ENCODE measurements at places on chromosomes 1 and 21.

DNA sequence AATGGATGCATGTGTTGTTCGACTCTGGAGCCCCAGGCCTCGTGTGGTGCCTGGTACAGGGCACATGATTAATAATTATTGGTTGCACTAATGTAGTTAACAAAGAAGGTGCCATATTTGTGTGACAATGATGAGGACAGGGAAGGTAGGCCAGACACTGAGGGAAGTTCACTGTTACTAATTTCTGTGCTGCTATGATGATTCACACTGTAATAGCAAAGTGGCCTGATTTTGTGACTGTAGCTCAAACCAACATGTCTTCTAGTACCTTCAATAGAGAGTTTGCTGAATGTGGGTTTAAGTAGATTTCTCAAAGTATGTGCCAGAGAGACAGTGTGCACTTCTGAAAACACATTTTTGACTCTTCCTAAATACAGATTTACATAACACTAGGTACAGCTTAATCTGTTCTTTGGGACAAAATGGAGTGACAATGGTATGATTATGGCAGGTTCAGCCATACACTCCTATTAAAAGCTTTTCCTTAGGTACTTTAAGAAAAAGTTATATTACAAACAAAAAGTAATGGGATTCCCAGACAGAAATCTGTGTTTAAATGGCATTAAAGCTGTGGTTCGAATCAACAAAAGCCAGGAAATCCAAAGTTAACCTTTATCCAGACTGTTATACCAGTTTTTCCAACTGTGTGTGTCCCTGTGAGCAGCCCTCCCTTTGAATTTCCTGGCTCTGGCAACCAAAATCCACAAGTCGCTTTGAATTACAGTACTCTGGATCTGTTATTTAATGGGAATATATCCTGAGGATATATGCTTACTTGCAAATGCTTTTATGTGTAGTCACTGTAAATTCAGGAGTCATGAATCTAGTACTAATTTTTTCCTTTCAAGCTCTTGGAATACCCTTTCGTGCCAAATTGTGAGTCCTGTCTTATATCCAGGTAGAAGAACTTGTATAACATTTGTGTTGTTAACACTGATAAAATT, 277.1 kb upstream of the SGIP1 start:
- peak; percentile 34 for DNase-seq

DNA sequence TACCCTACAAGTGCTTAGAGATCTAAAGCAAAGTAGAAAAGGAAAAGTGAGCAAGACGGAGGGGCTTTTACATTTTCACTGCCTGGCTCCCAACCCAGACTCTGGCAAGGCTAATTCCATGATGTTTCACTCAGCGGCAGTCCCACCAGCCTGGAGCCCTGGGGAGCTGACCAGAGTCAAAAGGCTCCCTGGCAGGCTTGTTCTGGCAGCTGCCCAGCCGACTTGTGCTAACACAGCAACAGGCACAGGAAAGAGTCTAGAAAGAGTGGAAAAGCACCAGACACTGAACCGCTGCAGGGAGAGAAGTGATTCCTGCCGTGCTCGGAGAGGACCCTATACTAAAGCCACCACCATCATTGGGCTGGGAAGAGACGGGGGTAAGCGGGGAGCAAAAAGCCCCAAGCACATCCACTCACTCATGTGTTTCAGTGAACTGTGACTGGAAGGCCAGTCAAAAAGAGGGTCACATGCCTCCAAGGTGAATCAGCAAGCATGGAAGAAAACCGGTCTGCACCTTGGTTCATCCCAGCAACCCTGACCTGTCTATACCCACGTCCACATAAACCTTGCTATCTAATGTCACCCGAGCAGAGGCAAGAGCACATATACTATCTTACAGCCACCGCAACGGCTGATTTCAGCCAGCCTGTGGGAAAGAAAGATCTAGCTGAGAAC, 8.0 kb downstream of the SMIM12 start:
- no peak for DNase-seq

DNA sequence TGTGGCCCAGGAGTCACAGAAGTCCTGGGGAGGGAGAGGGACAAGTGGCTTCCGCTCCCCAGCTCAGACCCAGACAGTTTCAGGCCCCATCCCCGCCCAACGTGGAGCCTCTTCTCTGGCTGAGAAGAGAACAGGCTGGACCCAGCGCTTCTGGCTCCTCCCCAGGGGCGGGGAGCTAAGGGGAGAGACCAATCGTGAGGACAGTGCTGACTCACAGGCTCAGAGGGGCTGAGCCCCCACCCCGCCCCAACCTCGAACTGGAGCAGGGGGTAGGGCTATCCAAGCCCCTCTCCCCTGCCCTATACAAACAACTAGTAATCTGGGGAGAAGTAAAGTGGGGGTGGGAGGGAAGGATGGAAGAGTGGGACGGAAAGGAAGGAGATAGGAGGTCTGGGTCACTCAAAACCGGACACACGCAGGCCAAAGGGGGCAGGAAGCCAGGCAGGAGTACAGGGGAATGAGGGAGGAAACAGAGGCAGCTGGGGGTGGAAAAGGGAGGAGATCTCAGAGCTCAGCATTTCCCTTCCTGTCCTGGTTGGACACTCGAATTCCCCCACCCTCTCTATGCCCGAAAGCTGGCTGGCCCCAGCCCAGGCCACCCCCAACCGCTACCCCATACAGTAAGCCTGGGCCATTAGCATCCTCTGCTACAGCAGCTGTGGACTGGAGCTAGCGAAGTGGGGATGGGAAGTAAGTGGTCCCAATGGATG, at the start of gene SHC1:
SHC1 (minus strand) TSS at position 117 of the 710 bp plus-strand sequence. CDS start 221 bp downstream, outside the sequence.
- peak; percentile 88 for DNase-seq

GRCh38 chr1:201147396-201148015, 6.8 kb downstream of the TMEM9 start:
- no peak for DNase-seq

- DNase-seq: no peak
Measured at GRCh38 chr1:161491472-161491871, 13.8 kb upstream of the FCGR2A start.

DNA sequence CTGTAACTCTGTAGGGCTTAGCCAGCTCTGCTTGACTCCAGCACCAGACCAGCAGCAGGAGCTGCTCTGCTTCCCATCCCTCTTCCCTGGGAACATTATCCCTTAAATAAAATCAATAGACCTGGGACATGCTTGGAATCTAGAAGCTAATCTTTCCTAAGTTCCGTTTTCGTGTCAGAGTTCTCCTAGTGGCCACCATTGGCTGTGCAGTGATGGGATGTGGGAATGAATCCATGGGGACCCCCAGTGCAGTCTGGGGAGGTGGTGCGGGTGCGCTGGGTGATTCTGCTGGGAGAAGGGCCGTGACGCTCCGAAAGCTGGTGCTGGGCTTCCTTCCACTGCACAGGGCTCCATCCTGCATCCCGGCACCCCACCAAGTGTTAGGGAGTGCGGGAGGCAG, 202.7 kb downstream of the CAMTA1 start:
- no peak for DNase-seq

DNA sequence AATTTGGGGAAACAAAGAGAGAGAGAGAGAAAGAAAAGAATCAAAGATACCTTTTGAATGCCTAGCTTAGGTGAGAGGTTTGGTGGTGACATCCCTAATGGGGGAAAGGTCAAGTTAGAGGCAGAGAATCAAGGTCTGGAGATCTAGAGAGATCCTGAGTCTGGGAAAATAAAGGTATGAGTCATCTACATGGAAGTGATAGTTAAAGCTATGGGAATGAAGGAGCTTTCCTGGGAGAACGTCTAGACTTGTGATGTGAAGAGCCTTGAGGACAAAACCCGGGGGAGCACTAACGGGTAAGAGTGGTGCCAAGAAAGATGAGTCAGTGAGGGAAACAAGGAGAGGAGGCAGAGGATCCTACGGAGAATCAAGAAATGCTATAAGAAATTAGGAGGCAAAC, 110.8 kb upstream of the RUNX1 start:
- DNase-seq: no peak

GRCh38 chr1:114427612-114428011, 83.4 kb downstream of the TRIM33 start:
- DNase-seq: no peak

GRCh38 chr1:118185084-118185832, at the start of gene SPAG17:
Gene SPAG17, minus strand, starts transcription at chr1:118185228. Its CDS starts 71 bp downstream, at chr1:118185157.
- DNase-seq: no peak

DNA sequence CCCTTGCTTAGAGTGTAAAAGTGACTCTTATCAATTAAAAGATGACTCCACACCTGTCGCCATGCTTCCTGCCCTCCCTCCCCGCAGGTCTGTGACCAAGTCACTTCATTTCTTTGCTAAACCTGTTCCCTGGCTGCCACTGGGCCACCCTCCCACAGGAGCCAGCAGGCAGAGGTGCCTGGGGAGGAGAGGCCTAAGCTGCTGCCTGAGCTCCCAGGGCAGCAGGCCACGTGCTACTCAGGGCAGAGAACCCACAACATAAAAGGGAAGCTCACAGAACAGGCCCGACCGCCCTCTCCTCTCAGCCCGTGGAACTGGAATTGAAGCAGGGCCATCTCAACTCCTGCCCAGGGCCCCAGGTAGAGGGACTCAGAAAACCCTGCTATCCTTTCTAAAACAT, 4.9 kb downstream of the C1orf198 start:
- no peak for DNase-seq

DNA sequence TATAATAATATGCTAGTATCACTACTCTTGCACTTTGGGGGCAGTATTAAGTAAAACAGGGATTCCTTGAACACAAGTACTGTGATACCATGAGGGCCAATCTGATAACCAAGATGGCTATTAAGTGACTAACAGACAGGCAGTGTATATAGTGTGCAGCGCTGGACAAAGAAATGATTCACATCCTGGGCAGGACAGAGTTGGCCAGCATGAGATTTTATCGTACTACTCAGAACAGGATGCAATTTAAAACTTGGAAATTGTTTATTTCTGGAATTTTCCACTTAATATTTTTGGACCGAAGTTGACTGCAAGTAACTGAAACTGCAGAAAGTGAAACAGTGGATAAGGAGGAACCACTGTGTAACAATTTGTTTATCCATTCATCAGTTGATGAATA, 74.6 kb downstream of the DNTTIP2 start:
- peak; percentile 76 for DNase-seq

DNA sequence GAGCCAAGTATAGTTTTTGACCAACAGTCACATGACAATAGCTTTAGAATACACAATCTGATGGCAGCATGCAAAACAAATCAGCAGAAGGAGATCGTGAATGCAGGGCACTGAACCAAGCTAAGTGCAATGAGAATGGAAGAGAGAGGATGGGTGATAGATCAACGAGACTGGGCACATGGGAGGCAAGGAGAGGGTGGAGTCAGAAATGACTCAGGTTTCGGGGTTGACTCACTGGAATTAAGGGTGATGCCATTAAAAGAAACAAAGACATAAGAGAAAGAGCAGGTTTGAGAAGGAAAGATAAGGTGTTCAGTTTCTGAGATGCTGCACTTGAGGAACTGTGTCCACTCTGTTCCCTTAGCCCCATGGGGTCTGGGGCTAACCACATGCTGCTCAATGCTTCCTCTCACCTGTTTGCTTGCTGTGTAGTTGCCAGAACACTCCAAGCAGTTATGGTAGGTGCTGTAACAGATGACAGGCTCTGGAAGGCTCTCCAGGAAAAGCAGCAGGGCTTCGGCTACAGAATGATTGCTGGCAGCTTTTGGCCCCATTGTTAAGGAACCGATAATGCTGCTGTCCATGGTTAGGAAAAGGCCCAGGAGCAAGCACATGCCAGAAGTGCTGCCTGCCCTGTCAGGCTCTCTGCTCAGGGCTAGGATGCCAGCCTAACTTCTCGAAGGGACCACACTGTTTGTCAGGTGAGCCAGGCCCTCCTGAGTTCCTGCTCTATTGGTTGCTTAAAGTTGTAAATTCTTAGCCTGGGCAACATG, 6.1 kb upstream of the MTF1 start:
- DNase-seq: no peak

GRCh38 chr1:66069976-66070876, 277.5 kb downstream of the PDE4B start:
- no peak for DNase-seq

GRCh38 chr1:16294219-16295212, 57.5 kb upstream of the CPLANE2 start:
- DNase-seq: no peak

DNA sequence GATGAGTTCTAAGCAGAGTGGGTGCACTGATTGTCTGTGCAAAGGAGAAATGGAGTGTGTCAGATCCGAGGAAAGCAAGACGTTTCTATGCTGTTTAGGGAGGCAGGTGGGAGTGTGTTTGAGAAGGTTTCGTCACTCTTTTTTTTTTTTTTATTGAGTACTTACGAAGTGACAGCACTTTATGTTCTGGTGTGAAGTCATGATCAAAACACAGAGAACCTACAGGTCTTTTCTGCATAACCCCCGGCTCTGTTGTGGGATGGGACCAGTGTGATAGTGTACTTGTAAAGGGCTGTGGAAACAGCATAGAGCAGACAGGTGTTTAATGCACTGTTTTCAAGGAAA, 26.7 kb downstream of the MIA3 start:
- DNase-seq: no peak

DNA sequence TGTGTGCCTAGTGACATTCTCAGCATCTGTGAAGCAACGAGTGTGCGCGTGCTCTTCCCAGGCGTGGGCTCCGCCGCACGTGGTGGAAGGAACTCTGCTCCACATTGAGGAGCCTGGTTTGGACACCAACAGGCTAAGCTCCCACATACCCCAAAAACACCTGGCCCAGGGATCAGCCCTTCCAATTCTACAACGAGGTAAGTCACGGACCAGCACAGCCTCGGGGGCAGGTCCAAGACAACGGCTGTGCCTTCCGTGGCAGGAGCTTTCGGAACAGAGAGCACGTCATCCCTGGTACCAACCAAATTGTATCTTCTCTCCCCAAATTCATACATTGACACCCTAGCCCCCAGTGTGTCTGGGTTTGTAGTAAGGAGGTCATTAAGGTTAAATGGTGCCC, 27.2 kb upstream of the PDE9A start:
- DNase-seq: no peak

DNA sequence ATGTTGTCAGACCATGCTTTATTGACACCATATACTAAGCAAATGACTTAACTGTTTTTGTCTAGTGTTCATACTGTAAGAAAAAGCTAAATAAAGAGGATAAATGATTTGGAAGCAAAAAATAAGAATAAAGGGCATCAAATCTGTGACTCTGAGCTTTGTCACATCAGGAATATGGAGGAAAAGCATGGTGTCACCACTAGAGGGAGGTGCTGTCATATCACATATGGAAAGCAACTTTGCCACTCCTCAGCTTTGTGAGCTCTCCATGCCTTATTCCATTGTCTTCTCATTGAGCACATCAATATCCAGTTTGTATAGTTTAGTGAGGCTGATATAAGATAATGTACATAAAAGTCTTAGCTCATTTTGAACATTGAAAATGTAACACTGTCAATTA, 20.8 kb upstream of the GBP1 start:
- no peak for DNase-seq

GRCh38 chr1:24526940-24527542, 24.4 kb downstream of the RCAN3 start:
- no peak for DNase-seq

- no peak for DNase-seq
Measured at GRCh38 chr1:112386731-112387346, 9.2 kb upstream of the CTTNBP2NL start.

- peak; percentile 44 for DNase-seq
Measured at GRCh38 chr1:59484096-59484495, 187.2 kb downstream of the FGGY start.

- no peak for DNase-seq
Measured at GRCh38 chr1:67601539-67601938, 83.5 kb upstream of the GADD45A start.

Measured in amniotic stem cell (primary cell).